GM06990 (cell line): ENCODE measurements at places on chromosomes 13 and 19.
A peak's percentile ranks its signal among the peaks of the same experiment; 100 is the strongest.

DNA sequence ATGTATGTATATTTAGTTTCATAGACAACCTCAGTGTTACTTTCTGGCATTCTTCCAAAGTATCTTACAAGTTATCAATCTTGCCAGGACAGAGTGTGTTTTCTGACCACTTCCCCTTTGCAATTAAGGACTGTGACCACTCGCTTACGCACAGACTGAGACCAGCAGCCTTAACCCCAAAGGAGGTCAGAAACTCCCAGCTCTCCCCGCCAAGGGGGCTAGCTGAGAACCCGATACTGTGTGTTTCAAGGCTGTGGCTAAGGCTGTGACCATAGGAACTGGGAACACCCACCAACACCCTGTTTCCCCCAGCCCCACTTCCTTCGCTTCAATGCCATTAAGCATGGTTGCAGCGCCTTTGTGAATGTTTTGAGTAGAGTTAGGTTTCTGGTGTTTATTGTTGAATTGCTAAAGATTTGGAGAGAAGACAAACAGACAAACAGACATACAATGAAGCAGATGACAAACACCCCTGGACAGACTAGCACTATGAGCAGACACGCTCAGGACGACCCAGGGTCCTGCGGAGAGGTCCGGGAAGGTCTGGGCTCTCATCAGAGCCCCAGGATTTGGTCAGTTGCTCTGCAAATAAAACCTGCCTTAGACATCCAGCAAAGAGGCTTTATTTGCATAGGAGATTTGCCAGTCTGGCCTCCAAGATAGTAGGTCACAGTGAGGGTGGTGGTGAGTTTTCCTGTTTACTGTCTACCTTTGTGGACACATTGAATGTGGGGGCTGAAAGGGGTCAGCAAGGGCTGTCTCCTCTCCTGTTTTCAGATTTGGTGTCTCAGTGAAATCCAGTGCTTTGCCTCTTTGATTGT, 25.0 kb upstream of the TNFSF11 start:
- peak; percentile 84 for DNase-seq

- no peak for DNase-seq
Measured at GRCh38 chr13:98181111-98181815, 4.2 kb upstream of the RNF113B start.

- no peak for DNase-seq
Measured at GRCh38 chr13:46665248-46665632, 112.3 kb downstream of the LRCH1 start.

GRCh38 chr19:27909861-27910260, 1303.1 kb downstream of the UQCRFS1 start:
- no peak for DNase-seq

DNA sequence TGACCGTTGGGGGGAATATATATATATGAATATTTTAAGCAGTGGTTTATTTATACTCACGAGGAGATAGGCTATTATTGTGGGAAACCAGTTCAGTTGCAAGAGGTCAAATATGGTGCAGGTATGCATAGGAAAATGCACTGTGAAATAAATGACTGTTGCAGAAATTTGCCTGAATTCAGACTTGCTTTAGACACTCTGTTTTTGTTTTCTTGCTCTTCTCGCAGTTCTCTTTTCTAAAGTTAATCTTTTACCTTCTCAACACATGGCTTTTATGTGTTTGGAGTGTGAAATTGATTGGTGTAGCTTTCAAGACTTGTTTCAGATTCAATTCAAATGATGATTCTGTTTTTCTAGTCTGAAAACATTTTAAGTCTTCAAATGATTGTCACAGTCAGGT, 109.7 kb downstream of the LRCH1 start:
- no peak for DNase-seq

- DNase-seq: no peak
Measured at GRCh38 chr19:47901370-47901769, 15.3 kb upstream of the SULT2A1 start.

- DNase-seq: no peak
Measured at GRCh38 chr13:79155883-79156282, 250.2 kb downstream of the RBM26 start.

DNA sequence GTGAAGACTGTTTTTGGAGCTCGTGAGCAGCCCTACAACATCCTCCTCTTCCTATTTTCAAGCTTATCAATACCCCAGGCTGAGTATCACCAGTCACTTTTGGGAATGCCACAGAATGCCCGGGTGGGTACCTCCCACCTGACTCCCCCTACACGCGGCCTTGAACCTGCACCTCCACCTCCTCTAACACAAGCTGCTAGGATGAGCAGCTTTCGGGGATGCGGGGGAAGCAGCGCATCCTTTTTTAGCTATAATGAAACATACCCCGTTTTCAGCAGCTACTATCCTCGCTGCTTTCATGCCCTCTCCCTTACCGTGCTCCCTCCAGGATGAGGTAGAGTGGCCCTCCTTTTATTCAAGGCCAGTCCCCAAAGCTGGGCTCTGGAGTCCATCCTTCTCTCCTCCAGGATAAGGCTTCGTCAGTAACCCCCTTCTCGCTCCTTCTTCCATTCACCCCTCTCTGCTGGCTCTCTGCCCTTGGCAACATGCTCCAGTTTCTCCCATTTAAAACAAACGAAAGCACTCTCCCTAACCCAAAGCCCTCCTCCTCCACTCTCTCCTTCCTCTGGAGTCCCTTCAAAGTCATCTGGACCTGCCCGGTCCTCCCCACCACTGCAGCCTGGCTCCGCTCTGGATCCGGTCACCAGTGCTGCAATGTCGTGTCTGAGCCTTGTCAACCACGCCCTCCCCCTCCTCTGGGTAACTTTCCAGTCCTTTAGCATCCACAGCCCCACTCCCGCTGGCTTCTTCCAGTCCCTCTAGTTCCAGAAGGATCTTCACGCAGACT, 55.3 kb downstream of the STK24 start:
- no peak for DNase-seq

DNA sequence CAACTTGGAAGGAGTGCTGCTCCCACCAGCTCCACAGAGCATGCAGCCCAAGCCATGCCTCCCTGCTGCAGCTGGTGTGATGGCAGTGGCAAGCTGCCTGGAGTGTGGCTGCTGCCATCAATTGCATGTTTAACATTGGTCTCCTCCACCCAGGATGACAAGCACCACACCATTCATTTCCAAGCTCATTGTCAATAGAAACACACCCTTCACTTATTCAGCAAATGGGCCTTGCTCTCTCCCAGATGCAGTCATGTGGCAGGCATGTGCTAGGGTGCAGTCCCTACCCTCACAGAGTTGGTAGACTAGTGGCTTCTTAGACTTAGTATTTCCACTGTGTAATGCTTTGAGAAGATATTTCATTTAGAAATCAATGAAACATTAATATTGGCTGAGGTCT, 70.8 kb upstream of the FGF14 start:
- DNase-seq: no peak

GRCh38 chr13:26029581-26030136, 22.2 kb downstream of the SHISA2 start:
- no peak for DNase-seq

DNA sequence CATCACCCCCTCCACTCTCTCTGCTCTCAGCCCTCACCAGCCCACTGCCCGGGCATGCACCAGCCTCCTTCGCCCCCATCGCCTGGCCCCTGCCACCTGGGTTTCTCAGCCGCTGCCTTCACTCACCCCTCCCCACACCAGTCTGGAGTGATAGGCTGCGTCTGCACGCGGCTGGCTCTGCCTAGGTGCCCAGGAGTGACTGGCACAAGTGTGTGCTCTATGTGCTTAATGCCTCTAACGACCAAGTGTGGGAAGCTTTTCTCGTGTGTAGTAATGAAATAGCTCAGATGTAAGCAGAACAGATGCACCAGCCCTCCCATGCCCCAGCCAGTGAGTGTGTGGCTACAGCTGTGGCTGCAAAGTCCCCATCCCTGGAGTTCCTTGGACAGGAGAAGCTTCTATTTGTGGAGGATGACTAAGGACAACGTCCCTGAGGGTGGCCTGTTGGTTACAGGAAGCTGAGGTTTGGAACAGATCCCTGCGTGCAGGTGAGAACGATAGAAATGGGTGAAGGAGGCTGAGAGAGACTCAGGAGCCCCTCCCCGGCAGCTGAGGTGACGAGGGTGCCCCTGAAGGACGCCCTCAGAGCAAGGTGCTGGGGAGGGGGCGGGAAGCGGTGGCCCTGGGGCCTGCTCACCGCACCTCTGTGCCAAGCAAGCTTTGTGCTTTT, 35.6 kb downstream of the ATP11A start:
- DNase-seq: no peak

GRCh38 chr19:3576696-3577443, 4.1 kb downstream of the HMG20B start:
- no peak for DNase-seq

DNA sequence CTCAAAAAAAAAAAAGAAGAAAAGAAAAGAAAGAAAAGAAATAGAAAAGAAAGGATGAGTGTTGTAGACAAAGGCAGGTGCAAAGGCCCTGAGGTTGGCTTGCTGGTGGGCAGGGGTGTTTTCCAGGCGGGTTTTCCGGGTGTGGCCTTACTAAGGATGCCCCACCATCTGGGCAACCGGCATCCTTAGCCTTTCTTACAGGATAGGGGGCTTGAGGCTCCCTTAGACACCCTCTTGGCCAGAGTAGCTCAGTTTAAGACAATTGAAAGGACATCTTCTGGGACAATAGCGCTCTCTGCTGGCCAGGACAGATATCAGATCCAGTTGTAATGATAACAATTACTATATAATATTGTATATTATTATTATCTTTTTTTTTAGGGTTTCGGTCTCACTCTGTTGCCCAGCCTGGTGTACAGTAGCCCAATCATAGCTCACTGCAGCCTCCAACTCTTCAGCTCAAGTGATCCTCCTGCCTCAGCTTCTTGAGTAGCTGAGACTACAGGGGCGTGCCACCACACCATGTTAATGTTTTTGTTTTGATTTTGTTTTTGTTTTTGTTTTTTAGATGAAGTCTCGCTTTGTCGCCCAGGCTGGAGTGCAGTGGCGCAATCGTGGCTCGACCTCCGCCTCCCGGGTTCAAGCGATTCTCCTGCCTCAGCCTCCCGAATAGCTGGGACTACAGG, 1.4 kb upstream of the QTRT1 start:
- DNase-seq: no peak

DNA sequence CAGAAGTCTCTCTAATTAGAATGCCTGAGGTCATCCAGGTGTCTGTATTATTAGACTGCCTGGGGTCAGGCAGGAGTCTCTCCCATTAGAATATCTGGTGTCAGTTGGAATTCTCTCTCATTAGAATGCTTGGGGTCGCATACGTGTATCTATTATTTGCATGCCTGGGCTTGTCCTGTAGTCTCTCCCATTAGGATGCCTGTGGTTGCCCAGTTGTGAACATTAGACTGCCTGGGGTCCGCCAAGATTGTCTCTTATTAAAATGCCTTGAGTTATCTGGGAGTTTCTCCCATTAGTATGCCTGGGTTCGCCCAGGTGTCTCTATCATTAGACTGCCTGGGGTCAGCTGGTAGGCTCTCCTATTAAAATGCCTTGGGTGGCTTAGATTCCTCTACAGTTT, 1494.7 kb downstream of the UQCRFS1 start:
- DNase-seq: no peak

DNA sequence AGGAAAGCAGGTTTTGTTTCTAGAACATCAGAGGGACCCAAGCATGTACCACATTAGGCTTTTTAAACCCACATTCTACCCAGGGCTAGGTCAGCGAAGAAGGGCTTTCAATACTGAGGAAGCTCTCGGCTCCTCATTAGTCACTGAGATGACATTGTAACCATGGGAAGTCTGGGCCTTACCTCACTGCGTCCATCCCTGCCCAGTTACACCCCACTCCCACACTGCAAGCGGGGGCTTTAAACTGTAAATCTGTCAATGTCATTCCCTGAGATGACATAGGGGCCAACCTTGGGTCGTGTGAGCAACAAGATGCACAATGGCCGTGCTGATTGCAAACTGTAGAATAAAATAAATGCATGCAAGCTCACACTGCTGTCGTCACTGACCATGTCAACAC, 21.7 kb upstream of the TFDP1 start:
- DNase-seq: no peak
